ENCODE measurements at places on chromosomes 12 and 14.

- no peak for DNase-seq
These were observed 45.0 kb downstream of the ANO2 start for GRCh38 chr12:5900076-5900475.

DNA sequence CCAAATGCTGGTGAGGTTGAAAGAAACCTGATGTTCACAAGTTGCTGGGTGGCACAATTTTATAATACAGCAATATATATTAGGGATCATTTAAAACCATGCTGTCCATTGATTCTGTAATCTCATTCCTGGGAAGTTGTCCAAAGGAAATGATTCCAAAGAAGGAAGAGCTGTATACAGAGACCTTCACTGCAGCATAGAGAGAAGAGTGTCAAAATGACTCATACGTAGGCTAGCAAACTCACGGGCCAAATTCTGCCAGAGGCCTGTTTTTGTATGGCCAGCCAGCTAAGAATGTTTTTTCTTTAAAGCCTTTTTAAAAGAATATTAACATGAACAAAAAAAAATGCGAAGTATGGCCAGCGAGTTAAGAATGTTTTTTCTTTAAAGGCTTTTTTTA lies 69.2 kb upstream of the MED13L start:
- DNase-seq, result no peak

DNA sequence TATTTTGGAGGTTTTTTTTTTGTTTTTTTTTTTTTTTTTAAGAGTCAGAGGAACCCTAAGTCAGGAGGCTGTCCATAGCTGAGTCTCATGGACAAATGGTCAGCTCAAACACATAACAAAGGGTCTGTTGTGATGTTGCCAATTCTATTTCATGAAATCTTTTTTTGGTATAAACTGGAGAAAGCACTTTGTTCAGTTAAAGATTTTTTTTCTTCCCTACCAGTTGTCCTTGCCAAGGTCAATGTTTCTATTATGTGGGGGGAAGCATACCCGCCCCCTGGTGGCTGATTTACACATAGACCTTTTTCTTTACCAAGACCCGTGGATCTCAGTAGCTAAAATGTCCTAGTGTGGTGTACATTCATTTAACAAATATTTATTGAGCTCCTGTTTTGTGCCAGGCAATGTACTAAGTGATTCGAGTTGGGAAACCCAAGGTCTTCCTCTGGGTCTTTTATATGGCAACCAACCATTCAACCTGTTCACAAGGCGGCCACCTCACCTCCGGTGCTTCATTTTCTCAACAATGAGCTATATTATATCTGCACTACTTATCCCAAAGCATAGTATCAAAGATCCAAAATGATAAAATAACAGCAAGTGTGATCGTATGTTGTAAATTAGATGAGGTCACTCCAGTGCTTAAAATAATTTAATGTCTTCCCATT lies 214.5 kb downstream of the PAH start:
- DNase-seq, result peak; percentile 56

GRCh38 chr12:83841620-83842019 lies 1071.0 kb downstream of the SLC6A15 start:
- no peak for DNase-seq

DNA sequence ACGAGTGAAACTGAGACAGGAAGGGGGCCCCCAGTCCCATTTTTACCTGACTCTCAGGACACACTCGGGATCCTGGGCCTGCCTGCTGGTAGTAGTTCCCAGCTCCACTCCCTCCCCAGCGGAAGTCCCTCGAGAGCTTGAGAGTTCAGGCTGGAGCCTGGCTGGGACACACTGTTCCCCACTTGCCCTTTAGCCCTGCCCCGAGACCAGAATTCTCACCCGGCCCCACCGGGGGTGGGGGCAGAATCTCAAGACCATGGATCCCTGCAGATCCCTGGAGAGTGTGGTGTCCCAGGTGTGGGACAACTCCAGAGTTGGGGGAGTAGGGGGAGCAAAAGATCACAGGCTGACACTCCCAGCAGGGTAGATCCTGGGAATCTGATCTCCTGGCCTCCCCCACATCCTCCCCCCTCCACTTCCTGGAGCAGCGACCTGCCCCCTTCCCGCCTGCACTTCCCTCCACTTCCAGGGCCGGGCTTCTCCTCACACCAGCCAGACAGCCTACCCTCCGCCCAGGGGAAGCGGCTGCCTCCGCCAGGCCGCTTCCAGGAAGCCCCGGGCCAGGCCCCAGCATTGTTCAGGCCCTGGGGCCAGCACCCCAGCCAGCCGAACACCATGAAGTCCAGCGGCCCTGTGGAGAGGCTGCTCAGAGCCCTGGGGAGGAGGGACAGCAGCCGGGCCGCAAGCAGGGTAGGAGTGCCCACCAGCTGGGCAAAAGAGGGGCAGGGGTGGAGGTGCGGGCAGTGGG lies at the start of gene TNS2:
TNS2 (plus strand) TSS at position 495 of the 748 bp plus-strand sequence; CDS start at position 616, 121 bp downstream.
- DNase-seq, result no peak

DNA sequence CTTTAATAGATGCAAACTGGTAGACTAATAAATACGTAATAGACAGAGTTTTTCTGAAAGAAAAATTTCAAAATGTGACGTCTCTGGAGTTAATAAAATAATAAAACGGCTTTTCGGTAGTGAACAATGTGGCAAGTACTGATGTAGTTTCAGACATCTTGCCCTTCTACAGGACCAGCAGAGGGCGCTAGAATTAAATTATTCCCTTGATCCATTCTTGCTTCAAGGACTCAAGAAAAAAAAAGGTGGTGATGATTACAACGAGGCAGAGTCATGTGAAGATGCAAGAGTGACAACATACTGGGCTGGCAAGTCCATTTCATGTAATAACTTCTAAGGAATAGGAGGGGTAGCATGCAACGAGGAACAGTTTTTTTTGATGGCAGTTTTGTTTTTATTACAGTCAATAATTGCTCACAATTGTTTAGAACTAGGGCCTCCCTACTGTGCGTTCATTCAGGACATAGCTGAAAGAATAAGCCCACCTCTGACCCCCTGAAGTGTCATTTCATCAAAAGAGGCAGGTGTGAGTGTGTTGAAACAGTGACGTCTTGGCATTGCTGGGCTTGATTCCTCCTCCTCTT lies 101.0 kb upstream of the GZMB start:
- no peak for DNase-seq

All from GM10248 (cell line).